Large intestine (tissue), 12 donors: ENCODE measurements at places on chromosomes 7 and 10. TPM values are rescaled to one million over a fixed set of nuclear protein-coding genes. Genes with fewer than 3 reads are reported as not detected.

Gene NAT16
- polyA plus RNA-seq, result 0.21 TPM

Gene TEX47
- polyA plus RNA-seq, result not detected

Gene C7orf57
- 0.28 TPM for polyA plus RNA-seq

Gene MRLN
- polyA plus RNA-seq, result 0.33 TPM

Gene ACSM6
- polyA plus RNA-seq, result 0.06 TPM

Gene OR2A1
- 0.94 TPM for polyA plus RNA-seq

Gene LIPM
- 0.04 TPM for polyA plus RNA-seq

DNA sequence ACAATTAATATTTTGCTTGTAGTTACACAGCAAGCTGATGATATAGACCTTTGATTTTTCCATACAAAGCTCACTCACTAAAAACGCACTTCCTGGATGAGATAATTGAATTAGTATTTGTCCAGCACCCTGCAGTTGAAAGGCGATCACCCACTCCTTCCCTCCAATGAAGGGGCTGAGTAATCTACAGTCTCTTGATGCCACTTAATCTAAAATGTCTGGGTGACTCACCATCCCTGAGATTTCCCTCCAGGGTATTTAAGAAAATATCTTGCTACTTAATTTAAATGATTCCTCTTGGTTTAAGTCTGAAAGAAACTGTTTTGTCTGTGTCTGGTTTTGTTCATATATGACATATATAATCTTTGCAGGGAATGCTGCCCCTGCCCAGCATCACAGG, 515.3 kb downstream of the GRID1 start:
- DNase-seq, result no peak
- no peaks in the 10 kb centered on the region for H3K36me3 ChIP-seq
- no peaks in the 10 kb centered on the region for H3K4me1 ChIP-seq

DNA sequence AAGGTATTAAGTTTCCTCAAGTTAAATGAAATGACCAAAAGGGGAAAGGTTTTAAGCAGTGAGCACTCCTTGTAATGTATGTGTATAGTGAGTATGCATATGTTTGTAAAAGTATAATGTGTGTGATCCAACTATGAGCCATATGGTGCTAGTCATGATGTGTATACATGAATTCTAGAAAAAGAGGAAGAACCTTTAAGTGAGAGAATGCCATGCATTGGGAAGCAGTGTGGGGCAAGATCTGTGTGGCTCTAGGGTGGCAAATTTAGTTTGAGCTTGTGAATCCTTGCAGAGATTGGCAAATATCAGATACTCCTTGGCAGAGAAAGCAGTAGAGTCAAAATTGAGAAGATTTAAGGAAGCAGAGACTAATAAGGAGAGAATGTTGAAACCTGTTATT, 435.0 kb downstream of the AUTS2 start:
- no peak overlapping the region for H3K27ac ChIP-seq
- no peak overlapping the region for H3K4me3 ChIP-seq
- no peaks in the 10 kb centered on the region for H3K27me3 ChIP-seq

- DNase-seq, result no peak
- no peaks in the 10 kb centered on the region for H3K27me3 ChIP-seq
- H3K4me3 ChIP-seq, result no peak overlapping the region
- no peaks in the 10 kb centered on the region for H3K4me1 ChIP-seq
Observed at GRCh38 chr10:21217107-21217506, 308.4 kb downstream of the SKIDA1 start.
